ENCODE measurements at places on chromosomes 2 and 18.

GRCh38 chr18:76113101-76113500, 381.9 kb downstream of the ZNF516 start:
- DNase-seq = no peak

- DNase-seq = no peak
Observed at GRCh38 chr2:219041252-219041651, at the start of gene CFAP65. CFAP65 (minus strand) TSS chr2:219041516; CDS start chr2:219039048, 2,468 bp downstream.

DNA sequence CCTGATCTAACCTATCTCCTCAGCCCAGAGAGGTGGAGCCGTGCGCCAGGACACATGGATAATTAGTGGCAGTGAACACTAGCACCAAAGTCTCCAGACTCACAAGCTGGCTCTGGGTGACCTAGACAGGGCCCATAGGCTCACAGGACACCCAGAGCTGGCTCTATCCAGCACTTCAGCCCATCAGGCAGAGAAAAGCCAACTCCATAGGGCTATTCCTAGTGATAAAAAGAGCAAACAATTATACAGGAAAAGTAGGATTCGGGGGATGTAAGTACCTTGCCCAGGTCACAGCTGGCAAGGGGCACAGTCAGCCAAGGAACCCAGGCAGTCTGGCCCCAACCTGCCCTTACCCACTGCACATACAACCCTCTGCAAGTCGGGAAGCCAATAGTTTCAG, 178.6 kb downstream of the TNS1 start:
- DNase-seq = no peak

DNA sequence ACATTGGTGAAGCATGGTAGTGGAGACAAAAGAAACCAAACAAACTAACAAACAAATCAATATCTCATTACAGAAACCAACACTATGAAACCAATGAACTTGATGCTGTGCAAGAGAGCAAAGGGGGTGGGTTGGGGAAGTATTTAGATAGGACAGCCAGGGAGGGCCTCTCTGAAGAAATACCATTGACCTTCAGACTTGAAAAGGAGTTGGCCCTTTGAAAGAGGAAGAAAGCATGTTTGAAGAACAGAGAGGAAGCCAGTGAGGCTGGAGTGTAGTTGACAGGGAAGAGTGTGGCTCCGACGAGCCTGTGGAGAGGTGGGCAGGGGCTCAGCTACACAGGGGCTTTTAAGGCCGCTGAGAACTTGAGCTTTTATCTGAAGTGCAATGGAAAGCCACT, 151.0 kb upstream of the GATA6 start:
- DNase-seq = no peak

DNA sequence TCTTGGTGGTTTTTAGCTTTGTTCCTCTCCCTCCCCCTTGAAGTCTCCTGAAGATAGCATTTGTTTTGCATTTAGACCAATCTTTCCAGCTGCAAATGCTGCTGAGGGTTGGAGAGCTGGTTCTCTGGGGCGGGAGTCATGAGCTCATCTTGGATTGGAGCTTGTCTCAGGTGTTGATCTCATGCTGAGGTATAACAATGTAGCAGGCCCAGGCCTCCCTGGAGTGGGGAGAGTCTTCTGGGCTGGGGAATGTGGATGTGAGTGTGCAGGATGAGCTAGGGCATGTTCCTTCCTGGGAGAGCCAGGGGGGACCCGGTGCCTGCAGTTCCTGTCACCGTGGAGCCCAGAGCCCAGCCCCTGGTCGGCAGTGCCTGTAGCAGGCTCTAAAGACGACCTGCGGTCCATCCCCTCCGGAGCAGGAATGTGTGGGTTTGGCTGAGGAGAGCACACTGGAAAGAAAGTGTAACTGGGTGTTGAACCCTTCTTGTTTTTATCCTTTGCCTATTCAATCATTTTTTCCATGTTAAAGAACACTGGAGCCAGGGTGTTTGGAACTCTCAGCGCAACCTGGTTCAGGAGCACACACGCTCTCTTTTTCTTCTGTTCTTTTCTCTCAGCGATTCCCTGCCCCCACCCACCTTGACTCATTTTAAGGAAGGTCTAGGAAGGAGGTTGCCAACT, 2.7 kb downstream of the ZNF532 start:
- DNase-seq = peak; percentile 29

DNA sequence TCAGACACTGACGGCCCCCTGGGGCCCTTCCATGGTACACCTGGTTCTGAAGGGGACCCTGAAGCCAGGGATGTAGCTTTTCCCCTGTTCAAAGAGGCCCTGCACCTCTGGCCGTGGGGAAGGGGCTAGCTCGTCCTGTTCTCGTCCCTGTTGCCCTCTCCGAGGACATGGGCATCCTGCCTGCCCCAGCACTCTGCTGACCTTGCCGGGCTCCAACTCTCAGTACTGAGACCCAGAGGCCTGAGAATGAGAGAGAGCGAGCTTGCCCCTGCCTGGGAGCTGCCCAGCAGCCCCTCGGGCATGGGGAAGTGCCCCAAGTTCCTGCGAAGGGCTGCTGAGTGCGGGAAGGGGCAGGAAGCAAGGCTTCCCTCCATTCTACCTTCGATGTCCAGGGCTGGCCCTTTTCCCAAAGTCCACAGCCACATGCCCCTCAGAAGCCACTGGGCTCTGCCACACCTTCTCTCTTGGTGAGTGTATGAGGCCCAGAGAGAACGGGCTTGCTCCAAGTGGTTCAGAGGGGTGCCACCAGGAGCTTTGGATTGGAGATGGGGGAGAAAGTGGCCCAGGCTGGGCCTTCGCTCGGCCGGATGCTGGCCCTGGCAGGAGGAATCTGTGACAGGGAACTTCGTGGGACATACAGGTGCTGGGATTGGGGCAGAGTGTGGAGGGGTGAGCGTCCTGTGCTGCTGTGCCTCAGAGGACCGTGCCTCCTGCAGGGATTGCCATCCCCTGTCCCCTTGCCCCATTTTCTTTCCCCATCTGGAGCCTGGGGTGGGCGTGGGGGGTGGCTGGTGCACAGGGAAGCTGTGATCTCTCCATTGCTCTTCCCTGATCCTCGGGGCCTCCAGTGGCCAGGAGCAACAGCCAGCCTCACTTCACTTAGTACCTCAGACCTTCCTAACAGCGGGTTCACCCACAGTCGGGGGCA, 50.8 kb downstream of the KCNIP3 start:
- no peak for DNase-seq

- no peak for DNase-seq
Observed at GRCh38 chr2:81767187-81767912, 1462.8 kb upstream of the LRRTM1 start.

DNA sequence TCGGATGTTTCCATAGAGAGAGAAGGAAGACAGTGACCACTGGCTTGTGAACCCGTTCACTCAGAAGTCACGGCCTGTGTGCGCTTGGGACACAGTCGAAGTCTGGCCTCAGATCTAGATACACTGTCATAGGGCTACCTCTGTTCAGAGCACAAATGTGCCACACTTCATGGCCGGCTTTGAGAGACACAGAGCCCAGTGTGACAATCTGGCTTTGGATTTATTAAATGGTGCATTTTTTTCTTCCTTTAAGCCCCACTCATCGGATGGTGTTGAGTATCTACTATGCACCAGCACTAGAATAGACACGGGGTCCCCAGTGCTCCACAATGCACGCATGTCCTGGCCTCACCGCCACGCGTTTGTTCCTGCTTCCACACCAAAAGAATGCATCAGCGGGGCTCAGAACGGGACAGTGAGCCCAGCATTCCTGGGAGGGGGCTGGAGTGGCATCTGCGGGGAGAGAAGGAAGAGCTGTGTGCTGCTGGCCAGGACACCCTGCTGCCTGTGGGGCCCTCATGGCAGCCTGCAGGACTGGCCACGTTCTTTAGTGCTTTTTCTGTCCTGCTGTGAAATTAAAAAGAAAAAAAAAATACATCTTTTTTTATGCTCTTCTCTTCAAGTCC, 738.9 kb upstream of the SALL3 start:
- no peak for DNase-seq

- no peak for DNase-seq
Observed at GRCh38 chr2:64629329-64629781, 24.4 kb downstream of the SERTAD2 start.

DNA sequence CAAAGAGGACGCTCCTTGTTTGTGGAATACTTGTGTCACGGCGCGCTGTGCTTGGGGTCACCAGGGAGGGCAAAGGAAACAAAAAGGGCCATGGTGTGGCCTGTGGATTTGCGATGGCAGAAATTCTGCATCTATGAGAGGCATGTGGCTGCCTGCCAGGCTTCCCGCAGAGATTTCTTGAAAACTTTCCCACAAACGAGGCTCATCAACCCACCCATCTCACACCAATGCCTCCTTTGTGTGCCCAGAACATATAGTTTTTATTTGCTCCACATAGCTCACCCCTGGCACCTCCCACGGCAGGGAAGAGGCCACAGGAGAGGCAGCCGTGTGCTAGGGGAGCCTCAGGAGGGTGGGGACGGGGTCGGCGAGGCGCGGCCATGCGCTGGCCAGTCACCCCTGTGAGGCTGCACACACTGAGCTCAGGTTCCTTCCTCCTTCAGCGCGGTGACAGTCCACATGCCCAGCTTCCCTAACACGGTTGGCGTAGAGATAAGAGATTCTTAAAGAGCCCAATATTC, 100.3 kb downstream of the MBP start:
- no peak for DNase-seq

DNA sequence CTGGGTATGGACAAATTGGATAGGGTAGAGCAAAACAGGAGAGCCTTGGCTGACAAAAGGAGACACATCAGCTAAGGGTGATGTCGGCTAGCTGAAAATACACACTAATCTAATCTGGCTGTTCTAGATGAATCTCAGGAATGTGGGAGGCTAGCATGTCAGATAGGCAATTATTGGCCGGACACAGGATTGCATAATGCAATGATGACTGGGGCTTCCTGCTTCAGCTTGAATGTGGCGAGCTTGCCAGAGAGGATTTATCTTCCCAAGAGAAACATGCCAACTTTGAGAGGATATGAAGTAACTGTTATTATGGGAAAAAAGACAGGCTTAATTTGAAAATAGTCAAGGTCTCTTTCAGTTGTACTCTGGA, 102.4 kb downstream of the TRIB2 start:
- DNase-seq = no peak

GRCh38 chr2:121387591-121388325, 102.8 kb upstream of the TFCP2L1 start:
- DNase-seq = no peak

DNA sequence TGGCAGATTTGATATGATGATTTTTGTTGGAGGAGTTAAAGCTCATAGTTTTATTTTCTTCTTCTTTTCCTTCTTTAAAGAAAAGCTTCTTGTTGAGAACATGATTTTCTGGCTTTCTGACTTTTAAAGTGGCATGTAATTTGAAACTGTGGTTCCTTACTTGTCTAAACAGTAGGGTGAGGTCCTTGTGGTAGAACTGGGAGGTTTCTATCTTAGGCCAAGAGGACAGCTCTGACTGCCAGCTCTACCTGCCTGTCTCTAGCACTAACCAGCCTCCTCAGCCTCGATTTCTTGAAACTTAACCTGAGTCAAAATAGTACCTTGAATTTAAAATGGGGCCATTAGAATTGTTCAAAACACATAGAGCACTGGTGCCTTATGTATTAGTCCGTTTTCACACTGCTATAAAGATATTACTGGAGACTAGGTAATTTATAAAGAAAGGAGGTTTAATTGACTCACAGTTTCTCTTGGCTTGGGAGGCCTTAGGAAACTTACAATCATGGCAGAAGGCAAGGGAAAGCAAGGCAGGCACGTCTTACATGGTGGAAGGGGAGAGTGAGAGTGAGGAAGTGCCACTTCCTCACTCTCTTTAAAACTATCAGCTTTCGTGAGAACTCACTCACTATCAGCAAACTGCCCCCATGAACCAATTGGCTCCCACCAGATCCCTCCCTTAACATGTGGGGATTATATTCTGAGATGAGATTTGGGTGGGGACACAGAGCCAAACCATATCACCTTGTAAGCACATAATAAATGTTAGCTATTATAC, 119.0 kb downstream of the CERS6 start:
- DNase-seq = peak; percentile 15

DNA sequence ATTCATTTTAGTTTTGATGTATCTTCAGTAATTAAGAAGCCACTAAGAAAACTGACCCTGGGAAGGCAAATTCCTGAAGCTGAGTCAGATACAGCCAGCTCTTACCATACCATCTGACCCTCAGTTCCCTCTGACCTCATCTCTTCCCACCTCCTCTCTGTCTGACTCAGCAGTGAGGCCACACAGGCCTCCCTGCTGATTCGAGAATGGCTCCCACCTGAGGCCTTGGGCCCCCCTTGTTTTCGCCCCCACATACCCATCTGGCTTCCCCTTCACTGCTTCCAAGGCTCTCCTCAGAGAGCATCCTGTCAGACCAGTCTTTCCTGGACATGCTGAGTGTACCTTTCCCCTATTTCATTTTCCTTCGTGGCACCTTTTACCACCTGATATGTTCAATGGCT, 71.0 kb upstream of the CYP1B1 start:
- peak; percentile 28 for DNase-seq

DNA sequence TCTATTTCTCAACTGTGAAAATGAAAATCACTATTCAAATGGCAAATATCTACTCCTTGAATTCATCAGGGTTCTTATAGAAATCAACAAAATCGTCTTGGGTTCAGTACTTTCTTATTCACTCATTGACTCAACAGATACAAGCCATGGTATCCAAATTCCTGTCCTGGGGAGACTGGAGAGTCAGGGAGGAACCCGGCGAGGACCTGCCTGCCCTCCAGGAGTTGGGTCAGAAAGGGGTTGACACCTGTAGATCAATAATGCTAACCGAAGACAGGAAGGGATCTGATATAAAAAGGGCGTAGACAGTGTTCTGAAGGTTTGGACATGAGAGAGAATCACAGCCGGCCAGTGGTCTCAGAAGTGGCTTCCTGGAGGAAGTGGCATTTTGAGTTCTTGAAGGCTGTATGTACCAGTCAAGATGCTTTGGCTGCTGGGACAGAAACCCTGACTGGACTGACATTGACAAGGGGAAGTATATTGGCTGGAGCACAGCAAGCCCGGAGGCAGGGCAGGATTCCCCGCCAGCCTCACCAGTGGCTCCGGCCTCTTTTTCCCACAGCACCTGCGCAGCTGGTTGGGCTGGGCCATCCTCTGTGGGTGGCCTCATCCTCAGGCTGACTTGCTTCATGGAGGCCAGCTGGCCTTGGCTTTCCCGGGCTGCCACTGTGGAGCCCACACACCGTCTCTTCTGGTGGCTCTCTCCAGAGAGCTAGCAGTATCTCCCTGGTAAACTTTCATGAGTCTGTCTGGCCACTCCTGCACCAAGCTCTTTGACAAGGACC, 3.0 kb downstream of the LRRFIP1 start:
- DNase-seq = no peak

GRCh38 chr2:96531366-96531765, 5.2 kb upstream of the ARID5A start:
- DNase-seq = no peak

GRCh38 chr2:24721470-24721869, 71.7 kb downstream of the PTRHD1 start:
- no peak for DNase-seq

DNA sequence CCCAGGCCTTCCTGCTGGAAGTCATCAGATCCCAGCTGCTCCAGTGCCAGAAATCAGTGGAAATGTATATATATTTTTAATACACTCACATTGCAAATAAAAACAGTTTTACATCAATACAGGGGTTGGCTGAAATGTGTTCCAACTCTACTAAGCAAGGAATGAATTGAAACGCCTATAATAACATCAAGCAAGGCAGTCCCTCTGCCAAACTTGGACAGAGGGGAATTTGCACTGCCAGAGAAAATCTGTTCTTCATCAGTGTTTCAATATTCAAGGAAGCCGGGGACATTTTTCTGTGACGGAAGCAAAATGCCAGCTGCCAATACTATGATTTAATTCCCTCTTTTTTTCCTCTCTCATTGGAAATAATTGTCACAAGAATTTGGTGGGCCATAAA, 335.3 kb downstream of the TNS1 start:
- no peak for DNase-seq
